ENCODE measurements at places on chromosomes 12 and 14.

DNA sequence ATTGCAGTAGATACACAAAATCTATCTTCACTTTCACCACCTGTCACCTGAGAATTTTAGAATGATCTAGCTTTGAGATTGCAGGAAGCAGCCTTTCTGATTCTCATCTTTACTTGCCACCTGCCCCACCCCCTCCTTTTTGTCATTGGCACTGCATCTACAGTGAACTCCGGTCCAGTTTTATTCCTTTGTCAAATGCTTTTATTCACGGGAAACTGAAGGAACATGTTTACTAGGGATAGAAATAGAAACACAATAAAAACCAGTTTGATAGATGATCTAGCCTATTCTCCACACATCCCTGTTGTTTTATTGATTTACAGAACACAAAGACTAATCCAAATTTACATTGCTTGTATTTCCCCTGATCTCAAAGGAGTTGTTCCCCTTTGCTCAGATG is 471.7 kb upstream of the STXBP6 start:
- DNase-seq: no peak

GRCh38 chr12:119283310-119283709 is 51.2 kb upstream of the CCDC60 start:
- DNase-seq: no peak

- no peak for DNase-seq
Observed at GRCh38 chr14:20811986-20812975, 9.6 kb upstream of the RNASE1 start.

DNA sequence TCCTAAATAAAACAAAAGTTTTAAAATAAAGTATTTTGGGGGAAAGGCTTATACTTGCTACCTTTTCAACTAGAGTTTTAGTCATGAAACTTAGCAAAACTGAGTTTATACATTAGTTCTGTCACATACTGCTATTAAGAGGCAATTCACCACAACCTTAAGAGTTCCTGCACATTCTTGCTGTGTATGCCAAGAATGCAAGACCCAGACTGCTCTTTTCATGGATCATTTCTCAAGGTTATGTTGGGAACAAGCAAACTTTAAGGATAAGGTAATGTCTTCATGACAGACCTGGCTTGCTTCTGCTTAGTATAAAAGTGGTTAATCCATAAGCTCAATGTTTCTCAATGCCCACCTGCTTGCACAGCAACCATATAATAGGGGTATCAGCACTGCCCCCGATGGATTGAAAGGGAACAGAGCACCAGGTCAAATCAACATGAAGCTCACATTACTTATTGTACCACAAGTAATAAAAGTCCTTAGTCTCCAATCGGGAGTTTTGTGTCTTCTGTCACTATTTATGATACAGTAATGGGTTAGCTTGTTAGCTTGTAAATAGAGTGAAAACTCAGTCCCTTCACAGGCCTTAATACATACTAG is 67.6 kb downstream of the KIF21A start:
- DNase-seq: peak; percentile 37

DNA sequence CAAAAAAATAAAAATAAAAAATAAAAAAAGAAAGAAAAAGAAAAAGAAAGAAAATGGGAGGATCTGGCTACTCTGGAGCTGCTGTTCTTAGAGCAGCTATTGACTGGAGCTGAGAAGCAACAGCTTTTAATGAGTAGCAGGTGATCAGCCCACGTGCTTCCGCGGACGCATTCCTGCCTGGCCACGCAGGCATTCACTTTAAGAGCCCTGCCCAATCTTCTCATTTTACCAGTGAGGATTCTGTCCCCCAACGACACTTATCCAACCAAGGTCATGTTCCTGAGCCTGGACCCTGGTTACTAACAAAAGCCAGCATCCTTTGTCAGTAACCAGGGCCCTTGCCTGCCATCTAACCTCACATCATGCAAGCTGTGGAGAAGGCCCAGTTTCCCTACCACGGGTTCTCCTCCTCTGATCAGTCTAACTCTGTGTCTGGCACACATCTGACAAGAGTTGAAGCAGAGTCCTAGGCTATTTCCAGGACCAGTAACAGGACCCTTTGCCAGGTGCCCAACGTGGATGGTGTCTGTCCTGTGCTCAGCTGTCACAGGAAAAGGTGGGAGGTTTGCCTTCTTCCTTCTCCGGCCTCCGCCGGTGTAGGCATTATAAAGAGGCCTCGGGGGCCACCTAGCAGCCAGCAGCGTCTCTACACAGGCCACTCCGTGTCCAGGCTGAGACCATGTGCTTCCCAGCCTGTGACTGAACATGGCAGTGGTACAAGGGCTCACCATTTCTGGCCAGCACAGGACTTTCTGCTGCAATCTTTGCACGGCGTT is 60.9 kb upstream of the GPATCH2L start:
- peak; percentile 49 for DNase-seq

DNA sequence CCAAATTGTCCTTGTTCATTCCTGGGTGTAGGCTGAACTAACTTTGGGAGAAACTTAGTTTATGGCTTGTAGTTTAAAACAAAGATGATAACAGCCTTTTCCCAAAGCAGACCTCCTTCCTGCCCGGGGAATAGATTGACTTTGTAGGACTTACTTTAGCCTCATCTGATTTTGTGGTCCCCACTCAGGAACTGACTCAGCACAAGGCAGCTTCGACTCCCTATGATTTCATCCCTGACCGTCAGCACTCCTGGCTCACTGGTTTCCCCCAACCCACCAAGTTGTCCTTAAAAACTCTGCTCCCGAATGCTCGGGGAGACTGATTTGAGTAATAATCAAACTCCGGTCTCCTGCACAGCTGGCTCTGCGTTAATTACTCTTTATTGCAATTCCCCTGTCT is 40.1 kb upstream of the DDHD1 start:
- no peak for DNase-seq
